CD8-positive, alpha-beta T cell (primary cell): ENCODE measurements at places on chromosomes 16 and 17.

- no peak for DNase-seq
These were observed 108.5 kb downstream of the CYB561 start for GRCh38 chr17:63337579-63337978.

DNA sequence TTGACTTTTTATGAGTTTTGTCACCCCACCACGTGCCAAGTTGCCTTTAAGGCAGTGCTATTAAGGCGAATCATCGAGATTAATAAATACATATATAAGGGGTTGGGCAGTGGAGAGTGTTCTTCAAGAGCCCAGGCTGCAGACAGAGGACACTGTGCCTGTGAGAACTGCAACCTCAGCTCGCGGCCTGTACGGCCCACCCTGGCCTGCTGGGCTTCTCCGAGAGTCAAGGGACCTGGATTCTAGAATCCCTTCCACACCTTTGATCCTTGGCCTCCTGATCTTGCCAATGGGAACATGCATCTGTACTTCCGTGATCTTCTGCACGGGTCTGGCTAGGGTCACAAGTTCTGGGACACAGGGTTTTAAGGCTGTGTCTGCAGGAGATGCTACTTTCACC is 54.5 kb downstream of the IRX5 start:
- DNase-seq = no peak

DNA sequence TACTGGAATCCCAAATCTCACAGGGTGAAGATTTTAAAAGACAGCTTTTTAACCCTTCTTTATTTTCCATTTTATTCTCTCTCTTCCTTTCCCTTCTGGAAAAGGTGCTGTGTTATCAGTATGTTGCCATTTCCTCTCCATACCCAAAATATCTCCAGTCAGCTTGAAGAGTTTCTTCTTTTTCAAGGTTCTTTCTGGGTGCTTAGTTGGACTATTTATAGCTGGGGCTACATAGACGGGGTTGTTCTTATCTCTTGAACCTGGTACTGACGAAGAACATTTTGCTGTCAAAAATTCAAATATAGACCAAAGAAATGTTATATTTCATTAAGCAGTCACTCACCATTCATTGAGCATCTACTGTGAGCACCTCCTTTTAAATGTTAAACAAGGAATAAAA is 48.6 kb downstream of the IST1 start:
- DNase-seq = no peak

- DNase-seq = peak; percentile 38
These were observed 22.5 kb upstream of the ENPP7 start for GRCh38 chr17:79707931-79708891.

GRCh38 chr16:77657016-77657415 is 65.3 kb upstream of the NUDT7 start:
- DNase-seq = no peak
